Stimulated activated CD4-positive, alpha-beta T cell treated with anti-CD3 and anti-CD28 coated beads, Interleukin-12 subunit alpha, Interleukin-12 subunit beta, amount 100 ng/mL, for 4 hours (primary cell): ENCODE measurements at places on chromosomes 3 and 15.

DNA sequence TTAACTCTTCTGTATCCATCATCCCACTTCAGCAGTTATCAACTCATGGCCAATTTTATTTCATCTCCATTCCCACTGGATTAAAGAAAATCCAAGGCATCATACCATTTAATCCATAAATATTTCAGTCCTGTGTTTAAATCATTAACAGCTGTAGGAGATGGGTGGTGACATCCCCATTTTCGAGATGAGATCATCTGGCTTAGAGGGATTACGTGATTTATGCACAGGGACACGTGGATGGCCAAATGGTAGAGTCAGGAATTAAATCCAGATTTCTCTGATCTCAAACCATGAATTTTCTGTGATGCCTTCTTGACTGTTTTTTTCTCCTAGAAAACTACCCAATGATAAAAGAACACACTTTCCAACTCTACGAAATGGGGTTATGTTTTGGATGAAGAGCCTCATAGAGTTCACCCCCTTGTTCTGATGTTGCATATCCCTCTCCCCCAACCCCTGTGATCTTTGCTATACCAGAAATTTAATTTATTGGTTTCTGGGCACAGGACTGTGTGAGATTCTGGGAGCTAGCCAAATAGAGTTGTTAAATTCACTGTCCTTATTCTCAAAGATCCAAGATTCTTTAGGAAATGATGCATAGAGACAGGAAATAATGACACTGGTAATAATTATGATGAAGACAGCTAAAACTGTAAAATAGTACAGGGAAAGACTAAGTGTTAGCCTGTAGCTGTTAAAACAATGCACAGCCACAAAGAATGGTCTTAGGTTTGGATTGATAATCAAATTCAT, 7.4 kb downstream of the ZNF589 start:
- DNase-seq, result no peak

GRCh38 chr15:60583946-60584345, 105.0 kb upstream of the ICE2 start:
- no peak for DNase-seq

DNA sequence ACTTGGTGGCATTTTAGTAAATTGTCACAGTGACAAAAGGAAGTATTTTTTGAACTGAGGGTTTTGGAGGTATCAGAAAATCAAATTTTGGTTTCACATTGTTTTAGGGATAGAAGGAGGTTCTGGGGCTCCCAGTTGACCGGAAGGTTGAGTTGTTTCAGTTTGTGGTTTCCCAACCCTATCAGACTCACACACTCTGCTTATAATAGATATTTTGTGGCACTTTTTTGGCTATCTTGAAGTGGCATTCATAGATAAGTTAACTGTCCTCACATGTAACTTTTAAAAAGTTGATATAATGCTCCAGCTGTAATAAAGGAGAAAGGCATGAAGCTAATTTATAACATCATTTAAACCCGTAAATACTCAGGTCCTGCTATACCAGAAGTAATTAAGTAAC, 12.8 kb downstream of the ARMC8 start:
- DNase-seq, result no peak

GRCh38 chr3:110327870-110328269, 743.7 kb upstream of the NECTIN3 start:
- DNase-seq, result no peak

GRCh38 chr3:115084686-115085085, 62.4 kb downstream of the ZBTB20 start:
- no peak for DNase-seq

GRCh38 chr3:110077093-110077492, 739.7 kb upstream of the DPPA4 start:
- DNase-seq, result no peak

GRCh38 chr3:48058091-48058490, 41.9 kb upstream of the MAP4 start:
- no peak for DNase-seq

DNA sequence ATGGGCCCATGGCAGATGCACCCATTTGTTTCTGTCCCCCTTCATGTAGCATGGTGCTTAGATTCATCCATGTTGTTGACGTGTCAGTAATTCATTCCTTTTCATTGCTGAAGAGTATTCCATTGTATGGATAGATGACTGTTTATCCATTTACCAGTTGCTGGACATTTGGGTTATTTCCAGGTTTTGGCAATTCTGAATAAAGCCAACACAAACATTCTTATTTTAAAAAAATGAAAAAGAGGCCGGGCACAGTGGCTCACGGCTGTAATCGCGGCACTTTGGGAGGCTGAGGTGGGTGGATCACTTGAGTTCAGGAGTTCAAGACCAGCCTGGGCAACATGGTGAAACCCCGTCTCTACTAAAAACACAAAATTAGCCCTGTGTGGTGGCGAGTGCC, 18.7 kb upstream of the TATDN2 start:
- no peak for DNase-seq

GRCh38 chr3:194107107-194107506, 28.8 kb upstream of the HES1 start:
- DNase-seq, result no peak
